ENCODE measurements at places on chromosomes 2 and 18. TPM values are rescaled to one million over a fixed set of nuclear protein-coding genes. Genes with fewer than 3 reads are reported as not detected.

The FOXI3 gene
- total RNA-seq = not detected

DNA sequence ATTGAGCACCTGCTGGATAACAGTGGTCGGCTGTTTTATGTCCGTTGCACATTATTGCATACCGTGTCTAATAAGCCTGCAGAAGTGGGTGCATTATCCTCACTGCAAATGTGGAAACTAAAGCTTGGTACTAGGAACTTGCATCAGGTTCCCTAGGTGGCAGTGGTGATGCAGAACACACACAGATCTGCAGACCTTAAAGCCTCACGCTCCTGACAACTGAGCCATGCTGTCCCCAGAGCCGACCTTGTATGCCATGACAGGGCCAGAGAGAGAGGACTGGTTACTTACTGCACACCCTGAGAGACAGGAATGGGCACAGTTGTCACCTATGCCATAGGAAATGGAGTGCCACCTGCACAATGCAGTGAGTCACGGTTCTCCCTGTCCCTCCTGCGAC, 151.8 kb downstream of the SH3RF3 start:
- H3K27ac ChIP-seq = no peak overlapping the region
- no peaks in the 10 kb centered on the region for H3K36me3 ChIP-seq
- H3K27me3 ChIP-seq = no peaks in the 10 kb centered on the region
- DNase-seq = peak; percentile 46
- peaks cover 16% of the 10 kb centered on the region for H3K4me1 ChIP-seq

DNA sequence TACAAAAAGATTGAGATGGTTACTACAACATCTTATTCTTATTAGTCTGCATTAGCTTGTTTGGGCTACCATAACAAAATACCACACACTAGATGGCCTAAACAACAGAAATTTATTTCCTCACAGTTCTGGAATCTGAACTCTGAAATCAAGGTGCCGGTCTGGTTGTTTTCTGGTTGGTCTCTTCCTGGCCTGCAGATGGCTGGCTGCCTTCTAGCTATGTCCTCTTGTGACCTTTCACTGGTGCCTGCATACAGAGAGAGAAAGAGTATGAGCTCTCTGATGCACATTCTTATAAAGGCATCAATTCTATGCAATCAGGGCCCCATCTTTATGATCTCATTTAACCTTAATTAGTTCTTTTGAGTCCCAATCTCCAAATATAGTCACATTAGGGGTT, 696.5 kb downstream of the TDRD15 start:
- no peak overlapping the region for H3K27ac ChIP-seq
- peaks cover 6% of the 10 kb centered on the region for H3K4me1 ChIP-seq
- no peak overlapping the region for H3K4me3 ChIP-seq
- no peak for DNase-seq
- H3K27me3 ChIP-seq = no peaks in the 10 kb centered on the region
- H3K36me3 ChIP-seq = no peaks in the 10 kb centered on the region

- no peak overlapping the region for H3K4me3 ChIP-seq
- no peaks in the 10 kb centered on the region for H3K27me3 ChIP-seq
- no peaks in the 10 kb centered on the region for H3K4me1 ChIP-seq
- H3K27ac ChIP-seq = no peak overlapping the region
- H3K36me3 ChIP-seq = no peaks in the 10 kb centered on the region
- DNase-seq = no peak
These were observed 19.2 kb downstream of the SH3RF3 start for GRCh38 chr2:109148117-109148746.

- H3K4me3 ChIP-seq = no peak overlapping the region
- H3K27me3 ChIP-seq = no peaks in the 10 kb centered on the region
- DNase-seq = no peak
- no peak overlapping the region for H3K27ac ChIP-seq
These were observed 710.4 kb upstream of the PIK3C3 start for GRCh38 chr18:41244591-41245037.

The ATP6V1B1 gene
- total RNA-seq = not detected

The FIGN gene
- 0.92 TPM for total RNA-seq

The SNED1 gene
- total RNA-seq = 31.6 TPM

DNA sequence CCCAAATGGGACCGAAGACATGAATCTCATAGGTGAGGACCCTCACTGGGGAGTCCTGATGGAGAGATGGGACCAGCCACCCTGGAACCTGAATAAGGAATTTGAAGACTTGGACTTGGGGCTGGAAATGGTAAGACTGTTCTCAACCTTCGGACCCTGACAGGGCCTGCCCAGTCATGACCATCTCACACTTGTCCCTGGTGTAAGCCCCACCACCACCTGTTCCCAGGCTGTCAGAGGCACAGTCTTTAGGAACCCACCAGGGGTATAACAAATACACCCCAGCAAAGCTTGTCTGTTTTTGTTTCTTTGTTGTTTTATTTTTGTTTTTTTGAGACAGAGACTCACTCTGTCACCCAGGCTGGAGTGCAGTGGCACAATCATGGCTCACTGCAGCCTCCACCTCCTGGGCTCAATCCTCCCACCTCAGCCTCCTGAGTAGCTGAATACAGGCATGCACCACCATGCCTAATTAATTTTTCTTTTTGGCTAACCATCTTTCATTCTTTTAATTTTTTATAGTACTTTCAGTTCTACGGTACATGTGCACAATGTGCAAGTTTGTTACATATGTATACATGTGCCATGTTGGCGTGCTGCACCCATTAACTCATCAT, 106.1 kb downstream of the GFPT1 start:
- DNase-seq = no peak
- H3K27ac ChIP-seq = no peak overlapping the region
- no peaks in the 10 kb centered on the region for H3K36me3 ChIP-seq
- H3K4me3 ChIP-seq = no peak overlapping the region
- no peaks in the 10 kb centered on the region for H3K4me1 ChIP-seq

GRCh38 chr18:9337873-9338272, 3.3 kb downstream of the TWSG1 start:
- H3K4me1 ChIP-seq = no peaks in the 10 kb centered on the region
- H3K36me3 ChIP-seq = peaks cover 13% of the 10 kb centered on the region
- no peaks in the 10 kb centered on the region for H3K27me3 ChIP-seq
- DNase-seq = no peak
- no peak overlapping the region for H3K27ac ChIP-seq

- H3K27ac ChIP-seq = no peak overlapping the region
- H3K36me3 ChIP-seq = no peaks in the 10 kb centered on the region
- H3K4me1 ChIP-seq = peaks cover 40% of the 10 kb centered on the region
- DNase-seq = no peak
- no peaks in the 10 kb centered on the region for H3K27me3 ChIP-seq
- H3K4me3 ChIP-seq = no peak overlapping the region
These were observed 2.3 kb downstream of the ASB3 start for GRCh38 chr2:53784436-53784835.

The UNC80 gene
- not detected for total RNA-seq

GRCh38 chr2:203835892-203836800, 31.4 kb upstream of the CTLA4 start:
- no peaks in the 10 kb centered on the region for H3K4me1 ChIP-seq
- H3K4me3 ChIP-seq = no peak overlapping the region
- H3K27ac ChIP-seq = no peak overlapping the region

DNA sequence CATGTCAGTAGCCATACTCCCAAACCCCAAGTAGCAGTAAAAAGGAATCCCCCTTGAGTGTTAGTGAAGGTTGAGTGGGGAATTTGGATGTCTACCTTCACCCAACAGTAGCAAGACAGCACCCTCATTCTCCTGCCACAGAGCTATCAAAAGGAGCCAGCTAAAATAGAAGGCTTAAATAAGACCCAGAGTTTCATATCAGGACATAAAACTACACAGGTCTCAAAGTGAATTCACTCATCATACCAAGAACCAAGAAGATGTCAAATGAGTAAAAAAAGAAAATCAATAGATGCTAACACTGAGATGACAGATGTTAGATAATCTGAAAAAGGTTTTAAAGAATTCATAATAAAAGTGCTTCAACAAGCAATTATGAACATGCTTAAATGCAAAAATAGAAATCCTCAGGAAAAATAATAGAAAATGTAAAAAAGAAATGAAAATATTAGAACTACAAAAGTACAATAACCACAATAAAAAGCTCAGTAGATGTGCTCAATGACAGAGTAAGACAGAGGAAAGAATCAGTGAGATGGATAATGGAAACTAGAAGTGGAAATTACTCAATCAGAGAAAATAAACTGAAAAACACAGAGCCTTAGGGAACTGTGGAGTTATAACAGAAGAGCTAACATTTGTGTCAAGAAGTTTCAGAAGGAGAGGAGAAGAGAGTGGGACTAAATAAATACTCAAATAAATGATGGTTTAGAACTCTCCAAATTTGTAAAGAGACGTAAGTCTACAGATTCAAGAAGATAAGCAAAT, 90.5 kb downstream of the EDAR start:
- H3K27ac ChIP-seq = no peak overlapping the region
- H3K27me3 ChIP-seq = no peaks in the 10 kb centered on the region
- H3K36me3 ChIP-seq = no peaks in the 10 kb centered on the region
- no peak overlapping the region for H3K4me3 ChIP-seq
- no peaks in the 10 kb centered on the region for H3K4me1 ChIP-seq

- no peaks in the 10 kb centered on the region for H3K36me3 ChIP-seq
- DNase-seq = no peak
- H3K27me3 ChIP-seq = no peaks in the 10 kb centered on the region
These were observed 834.4 kb upstream of the SLC39A10 start for GRCh38 chr2:194822657-194823056.

DNA sequence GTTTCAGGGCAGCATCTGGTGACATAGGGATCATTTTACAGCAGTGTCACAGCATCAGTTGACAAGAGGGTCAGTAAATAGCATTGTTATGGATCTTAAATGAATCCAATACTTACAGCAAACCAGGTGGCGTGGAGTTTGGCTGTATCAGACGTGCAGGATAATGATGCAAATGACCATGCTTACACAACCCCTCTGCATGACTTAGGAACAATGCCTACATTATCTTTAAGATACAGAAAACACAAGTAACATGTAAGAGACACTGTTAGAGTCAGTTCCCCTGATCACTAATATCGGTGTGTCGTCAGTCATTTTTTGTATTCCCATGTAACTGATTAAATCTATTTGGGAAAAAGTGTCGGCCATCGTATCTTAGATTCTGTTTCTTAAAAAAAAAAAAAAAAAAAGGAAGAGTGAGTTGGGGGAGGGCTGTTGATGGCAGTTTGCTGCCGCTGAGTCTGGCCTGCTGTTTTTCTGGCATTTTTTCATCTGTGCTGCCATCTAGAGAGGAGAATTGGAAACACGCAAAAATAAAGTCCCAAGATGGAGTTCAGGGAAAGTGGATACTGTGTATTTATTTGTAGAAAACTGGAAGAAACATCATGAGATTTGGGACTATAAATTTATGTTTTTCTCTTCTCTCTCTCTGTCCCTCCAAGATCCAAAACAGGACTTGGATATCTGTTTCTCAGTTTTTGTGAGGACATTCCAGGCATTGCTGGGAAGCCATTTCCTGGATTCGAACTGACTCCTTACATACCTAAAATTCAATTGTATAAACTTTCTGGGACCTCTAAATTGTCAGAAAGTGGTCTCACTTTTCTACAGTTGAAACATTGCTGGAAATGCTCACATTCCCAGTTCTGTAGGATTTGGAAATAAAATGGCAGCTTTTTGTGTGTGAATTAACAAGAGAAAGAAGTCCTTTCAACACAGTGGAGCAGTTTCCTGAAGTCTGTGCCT, 60.3 kb upstream of the AGPS start:
- peak; percentile 33 for DNase-seq
- no peak overlapping the region for H3K27ac ChIP-seq
- no peaks in the 10 kb centered on the region for H3K4me1 ChIP-seq
- H3K4me3 ChIP-seq = no peak overlapping the region
- no peaks in the 10 kb centered on the region for H3K36me3 ChIP-seq

- H3K36me3 ChIP-seq = no peaks in the 10 kb centered on the region
- no peaks in the 10 kb centered on the region for H3K27me3 ChIP-seq
- DNase-seq = no peak
- no peak overlapping the region for H3K4me3 ChIP-seq
These were observed 97.2 kb downstream of the ARL4C start for GRCh38 chr2:234399451-234400246.

Measured in gastrocnemius medialis (tissue), 4 donors.